Activated naive CD4-positive, alpha-beta T cell treated with anti-CD3 and anti-CD28 coated beads, Interleukin-2, amount 50 U/mL, for 16 hours (primary cell): ENCODE measurements at places on chromosomes 4 and X.

GRCh38 chrX:96764864-96765263 lies 80.2 kb downstream of the DIAPH2 start:
- DNase-seq = no peak

GRCh38 chr4:40283968-40284367 lies 51.2 kb upstream of the CHRNA9 start:
- peak; percentile 83 for DNase-seq

DNA sequence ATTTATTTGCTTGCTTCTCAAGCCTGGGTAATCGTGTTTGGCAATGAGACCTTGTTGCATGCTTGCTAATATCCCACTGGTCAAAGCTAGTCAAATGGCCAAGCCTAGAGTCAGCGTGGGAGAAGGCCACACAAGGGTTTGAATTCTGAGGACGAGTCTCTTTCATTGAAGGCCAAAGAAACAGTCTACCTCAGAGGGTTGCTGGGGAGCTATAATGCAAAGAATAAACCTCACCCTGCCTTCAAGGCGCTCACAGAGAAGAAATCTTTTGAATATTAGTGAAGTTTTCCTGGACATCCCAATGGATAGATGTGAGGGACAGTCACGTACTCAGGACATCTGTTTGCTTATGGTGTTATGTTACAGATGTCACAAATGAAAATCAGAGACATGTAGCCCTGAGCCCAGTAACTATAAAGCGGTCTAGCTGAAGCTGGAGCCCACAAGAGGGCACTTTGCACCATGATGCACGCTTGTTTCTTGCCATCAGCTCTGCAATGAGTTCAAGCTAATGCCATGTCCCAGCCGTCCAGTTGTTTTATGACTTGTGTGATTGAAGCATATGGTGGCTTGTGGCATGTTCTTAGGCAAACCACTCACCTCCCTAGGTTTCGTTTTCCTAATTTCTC lies 1.1 kb upstream of the TLR3 start:
- DNase-seq = peak; percentile 18

- no peak for DNase-seq
These were observed 217.8 kb downstream of the SHOX start for GRCh38 chrX:848386-848785.

DNA sequence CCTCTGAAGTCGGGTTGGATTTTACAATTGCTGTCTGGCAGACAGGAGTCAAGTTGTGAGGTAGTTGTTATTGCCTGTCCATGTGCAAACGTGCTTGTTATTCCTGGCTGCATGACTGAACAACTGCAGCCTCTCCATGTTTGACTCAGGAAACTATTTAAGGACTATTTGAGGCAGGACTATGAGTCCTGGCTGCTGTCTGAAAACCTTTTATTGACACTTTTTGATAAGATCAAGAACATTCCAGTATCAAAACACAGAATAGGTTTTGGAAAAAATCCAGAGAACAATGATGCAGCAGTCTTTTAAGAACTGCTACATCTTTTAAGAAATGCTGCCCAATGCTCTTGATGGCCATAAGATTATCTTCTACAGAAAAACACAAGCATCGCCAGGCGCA lies 10.0 kb upstream of the SPRY1 start:
- DNase-seq = no peak

DNA sequence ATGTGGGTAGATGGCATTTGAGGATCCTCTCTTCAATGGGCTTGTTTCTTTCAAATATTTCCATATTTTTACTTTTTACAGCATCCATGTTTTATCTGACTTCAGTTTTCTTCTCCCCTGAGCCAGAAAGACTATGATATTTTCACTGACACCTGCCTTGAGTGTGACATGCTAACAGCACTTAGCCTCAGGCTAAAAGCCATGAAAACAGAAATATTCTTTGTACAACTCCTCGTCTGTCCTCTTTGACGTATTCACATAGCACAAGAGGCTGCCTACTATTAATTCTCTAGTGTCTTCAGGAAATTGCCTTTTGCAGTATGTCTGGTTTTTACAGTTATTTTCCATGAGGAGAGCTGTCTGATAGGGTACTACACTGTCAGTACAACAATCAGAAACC lies 215.0 kb downstream of the MAD2L1 start:
- DNase-seq = no peak

GRCh38 chr4:147693218-147693617 lies 9.3 kb upstream of the PRMT9 start:
- no peak for DNase-seq

DNA sequence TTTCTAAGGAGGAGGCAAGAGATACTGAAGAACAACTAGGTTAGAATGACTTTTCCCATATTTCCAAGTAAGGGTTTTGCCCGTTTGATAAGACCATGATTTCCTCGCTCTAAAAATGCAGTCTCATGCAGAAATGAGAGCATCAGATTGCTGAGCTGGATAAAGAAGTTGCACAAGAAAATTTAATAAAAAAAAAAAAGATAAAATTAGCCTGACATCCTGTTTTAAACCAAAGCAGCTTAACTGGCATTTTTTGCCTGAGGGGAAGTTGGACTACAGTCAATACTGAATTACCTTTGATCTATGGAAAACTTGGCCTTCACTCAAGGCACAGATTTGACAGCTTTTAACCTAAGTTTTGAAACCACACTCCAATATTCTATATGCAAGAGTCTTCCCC lies 208.4 kb downstream of the GASK1B start:
- DNase-seq = no peak

DNA sequence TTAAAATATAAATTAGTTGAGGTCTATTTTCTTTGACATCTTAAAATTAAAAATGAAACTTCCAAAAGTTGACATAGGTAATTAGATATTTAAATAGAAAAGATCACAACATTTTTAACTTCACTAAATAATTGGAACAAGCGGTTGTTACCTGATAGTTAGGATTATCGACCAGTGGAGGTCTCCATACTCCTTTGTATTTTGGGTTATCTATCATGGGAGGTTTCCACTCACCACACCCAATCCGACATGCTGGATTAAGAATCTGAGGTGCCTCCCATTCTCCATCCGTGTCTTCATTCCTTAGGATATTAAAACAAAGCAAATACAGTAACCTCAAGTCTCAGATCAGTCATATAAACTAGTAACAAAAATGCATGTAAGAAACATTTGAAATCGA lies 22.2 kb downstream of the SCOC start:
- no peak for DNase-seq

- no peak for DNase-seq
These were observed 405.9 kb upstream of the PITX2 start for GRCh38 chr4:111028795-111029194.

- no peak for DNase-seq
These were observed 184.0 kb upstream of the AFF2 start for GRCh38 chrX:148316446-148316845.

DNA sequence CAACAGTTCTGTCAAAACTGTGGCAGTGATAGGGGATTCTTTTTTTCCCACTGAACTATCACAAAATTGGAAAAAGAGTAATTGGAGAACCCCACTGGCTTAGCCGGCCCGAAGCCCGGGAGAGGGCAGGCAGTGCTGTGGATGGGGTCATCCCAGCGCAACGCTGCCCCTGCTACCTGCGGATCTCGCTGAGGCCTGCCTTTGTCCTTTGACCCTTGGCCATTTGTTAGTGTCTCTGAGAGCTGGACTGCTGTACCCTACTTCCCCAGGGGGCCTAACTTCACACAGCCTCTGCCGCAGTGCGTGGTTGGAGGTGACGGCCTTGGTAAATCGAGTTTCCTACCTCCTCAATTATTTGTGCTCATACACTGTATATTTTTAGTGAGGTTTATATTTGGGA lies 43.0 kb upstream of the MSANTD1 start:
- no peak for DNase-seq

GRCh38 chr4:177275999-177276398 lies 33.7 kb upstream of the NEIL3 start:
- no peak for DNase-seq

GRCh38 chr4:93983140-93983539 lies 154.6 kb downstream of the ATOH1 start:
- DNase-seq = no peak

GRCh38 chrX:25544641-25545040 lies 528.9 kb upstream of the ARX start:
- no peak for DNase-seq

DNA sequence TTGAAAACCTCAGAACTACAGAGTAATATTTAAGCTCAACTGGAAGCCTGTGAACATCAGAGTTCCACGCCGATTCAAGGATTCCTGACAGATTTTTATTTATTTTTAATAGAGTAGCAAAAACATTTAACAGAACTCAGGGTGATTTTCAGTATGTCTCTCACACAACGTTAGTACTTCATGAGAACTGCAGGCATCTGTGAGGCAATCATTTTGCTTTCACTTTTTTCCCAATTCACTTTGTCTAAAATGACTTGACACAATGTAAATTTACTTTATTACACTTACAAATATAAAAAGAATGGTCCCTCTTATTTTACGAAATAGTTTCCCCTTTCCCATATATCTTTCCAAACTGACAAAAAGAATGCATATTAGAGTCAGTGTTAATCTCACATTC lies 869.5 kb upstream of the EPHA5 start:
- DNase-seq = no peak

DNA sequence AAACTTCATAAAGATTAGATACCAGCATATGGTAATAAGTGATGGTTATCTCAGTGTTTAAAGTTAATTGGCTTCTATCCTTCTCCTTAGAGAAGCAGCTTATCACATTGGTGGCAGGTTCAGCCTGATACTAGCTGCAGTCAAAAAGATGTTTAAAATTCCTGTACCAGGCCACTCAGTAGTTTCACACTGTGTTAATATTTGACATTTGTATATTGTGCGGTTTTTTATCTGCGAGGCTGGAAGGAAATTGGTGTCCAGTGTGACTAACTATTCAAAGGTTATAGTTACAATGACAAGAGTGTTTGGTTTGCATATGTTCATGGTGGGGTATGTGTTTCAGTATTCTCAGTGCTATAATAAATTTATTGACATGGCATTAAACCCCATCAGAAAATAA lies 27.5 kb upstream of the TBC1D8B start:
- no peak for DNase-seq

DNA sequence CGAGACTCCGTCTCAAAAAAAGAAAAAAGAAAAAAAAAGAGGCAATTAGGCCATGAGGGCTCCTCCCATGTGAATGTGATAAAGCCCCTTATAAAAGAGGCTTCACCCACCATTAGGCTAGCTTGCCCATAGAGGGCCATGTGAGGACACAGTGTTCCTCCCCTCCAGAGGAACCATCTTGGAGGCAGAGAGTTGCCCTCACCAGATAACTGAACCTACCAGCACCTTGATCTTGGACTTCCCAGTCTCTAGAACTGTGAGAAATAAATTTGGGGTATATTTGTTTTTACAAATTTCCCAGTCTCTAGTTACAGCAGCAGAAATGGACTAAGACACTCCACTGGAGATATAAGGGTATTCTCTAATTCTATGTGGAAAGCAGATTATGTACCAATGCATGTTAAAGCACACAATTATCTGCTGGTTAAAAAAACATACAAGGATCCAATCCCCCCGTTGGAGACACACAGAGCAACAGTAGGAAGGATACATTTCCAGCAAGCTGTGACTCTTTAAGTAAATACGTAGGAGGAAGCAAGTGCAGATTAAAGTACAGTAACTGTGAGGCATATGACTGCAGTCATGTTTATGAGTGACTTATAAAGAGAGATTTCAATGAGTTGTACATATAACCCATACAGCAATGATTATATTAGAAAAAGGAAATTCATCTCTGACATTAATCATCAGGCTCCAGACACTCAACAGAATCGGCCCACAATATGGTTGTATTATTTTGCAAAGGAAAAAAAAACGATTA lies 21.4 kb downstream of the SH3RF1 start:
- no peak for DNase-seq

- no peak for DNase-seq
These were observed 62.2 kb downstream of the NSUN7 start for GRCh38 chr4:40811956-40812355.

- DNase-seq = no peak
These were observed 2230.7 kb downstream of the PCDH7 start for GRCh38 chr4:32950866-32951265.

- no peak for DNase-seq
These were observed 194.8 kb upstream of the GPC4 start for GRCh38 chrX:133610056-133610455.

- no peak for DNase-seq
These were observed 168.8 kb upstream of the HS3ST1 start for GRCh38 chr4:11597506-11597905.

- no peak for DNase-seq
These were observed 10.3 kb downstream of the MAOA start for GRCh38 chrX:43666311-43666912.
